Panc1 (cell line): ENCODE measurements at places on chromosomes 5 and 9.
A peak's percentile ranks its signal among the peaks of the same experiment; 100 is the strongest.

DNA sequence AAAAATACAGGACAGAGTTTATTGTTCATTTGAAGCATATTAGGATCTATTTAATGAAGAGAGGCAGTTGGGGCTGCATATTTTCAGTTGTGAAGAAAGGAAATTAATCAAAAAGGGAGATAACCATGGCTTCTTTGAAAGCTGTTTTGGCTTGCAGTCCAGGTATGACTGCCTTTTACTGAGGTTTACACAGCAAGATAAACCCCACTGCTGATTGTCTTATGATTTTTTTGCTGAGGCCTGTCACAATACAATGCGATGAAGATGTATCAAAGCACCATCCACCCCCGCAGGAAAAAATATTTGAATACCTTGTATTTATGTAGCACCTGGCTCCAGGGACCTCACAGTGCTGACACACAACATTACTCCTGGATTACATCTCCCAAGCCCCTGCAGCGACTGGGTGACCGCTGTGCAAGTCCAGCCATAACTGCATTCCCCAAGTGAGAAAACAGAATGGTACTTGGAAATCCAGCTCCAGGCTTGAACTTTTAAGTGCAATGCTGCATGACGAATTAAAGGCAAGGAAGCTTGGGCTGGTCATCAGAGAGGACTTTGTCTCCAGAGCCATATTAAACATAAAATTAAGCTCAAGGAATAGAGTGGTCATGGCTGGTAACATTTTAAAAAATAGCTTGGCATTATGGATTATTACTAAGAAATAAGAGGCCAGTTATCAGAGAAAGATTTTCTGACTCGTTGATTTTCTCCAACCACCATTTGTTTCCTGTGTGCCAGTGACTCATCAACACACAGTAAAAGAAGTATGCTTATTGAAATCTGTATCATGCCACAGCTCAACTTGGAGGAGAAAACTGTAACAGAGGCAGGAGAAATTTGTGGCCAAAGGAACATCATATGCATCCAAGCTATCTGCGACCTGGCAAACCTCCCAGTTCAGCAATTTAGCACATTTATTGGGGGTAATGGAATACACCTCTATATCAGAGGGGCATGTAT, 374.2 kb downstream of the MAN2A1 start:
- no peak for DNase-seq

GRCh38 chr5:176876506-176877431, 22.4 kb downstream of the HK3 start:
- DNase-seq: no peak

- DNase-seq: peak; percentile 32
These were observed 12.0 kb downstream of the GPSM1 start for GRCh38 chr9:136339173-136339957.

DNA sequence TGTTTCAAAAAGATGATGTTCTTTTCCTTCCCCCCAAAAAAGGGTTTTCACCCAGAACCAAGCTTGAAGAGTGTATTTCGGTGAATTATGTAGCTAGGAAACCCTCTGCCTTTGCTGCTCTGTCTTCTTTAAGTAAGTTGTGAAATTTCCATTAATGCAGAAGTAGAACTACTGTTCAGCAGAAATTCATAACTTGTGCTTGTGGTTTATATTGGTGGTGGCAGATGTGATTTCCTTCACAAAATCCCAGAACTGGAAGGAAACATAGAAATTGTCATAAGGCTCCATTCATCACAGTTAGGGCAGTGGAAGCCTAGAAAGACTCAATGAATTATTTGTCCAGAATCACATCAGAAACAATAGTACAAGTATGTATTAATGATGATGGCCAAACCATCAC, 42.1 kb upstream of the DAB2 start:
- no peak for DNase-seq

DNA sequence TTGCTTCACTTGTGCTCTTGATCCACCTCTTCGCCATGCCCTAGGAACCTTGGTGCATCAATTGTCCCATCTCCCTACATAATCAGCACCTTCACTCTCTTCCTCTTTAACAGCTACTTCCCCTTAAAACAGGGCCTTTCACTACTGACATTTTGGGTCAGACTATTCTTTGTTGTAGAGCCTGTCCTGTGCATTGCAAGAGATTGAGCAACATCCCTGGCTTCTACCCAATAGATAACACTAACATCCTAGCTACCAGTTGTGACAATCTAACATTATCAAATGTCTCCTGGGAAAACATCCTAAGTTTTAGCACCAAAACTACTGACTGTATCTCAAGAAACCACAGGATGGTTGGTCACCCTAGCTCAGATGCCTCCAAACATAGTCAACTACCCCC, 854.3 kb upstream of the DMAC1 start:
- DNase-seq: no peak

- DNase-seq: no peak
These were observed 49.6 kb upstream of the CTXN3 start for GRCh38 chr5:127599320-127599719.

DNA sequence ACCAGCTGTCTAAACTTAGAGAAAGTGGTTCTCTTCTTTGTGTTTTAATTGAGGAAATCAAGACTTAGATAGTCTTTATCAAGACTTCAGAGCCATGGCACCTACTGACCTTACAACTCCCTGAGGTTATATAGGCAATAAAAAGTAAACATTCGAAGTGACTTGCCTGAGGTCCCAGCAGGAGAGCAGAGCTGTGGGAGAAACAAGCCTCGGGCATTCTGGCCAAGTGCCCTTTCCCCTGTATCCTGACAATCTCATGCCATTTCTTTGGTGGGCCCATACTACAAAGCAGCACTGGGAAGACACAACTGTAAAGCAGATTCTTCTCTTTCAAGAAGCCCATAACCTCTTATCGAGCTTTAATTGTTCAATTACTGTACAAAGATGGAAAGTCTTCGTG, 23.1 kb downstream of the FREM1 start:
- no peak for DNase-seq

DNA sequence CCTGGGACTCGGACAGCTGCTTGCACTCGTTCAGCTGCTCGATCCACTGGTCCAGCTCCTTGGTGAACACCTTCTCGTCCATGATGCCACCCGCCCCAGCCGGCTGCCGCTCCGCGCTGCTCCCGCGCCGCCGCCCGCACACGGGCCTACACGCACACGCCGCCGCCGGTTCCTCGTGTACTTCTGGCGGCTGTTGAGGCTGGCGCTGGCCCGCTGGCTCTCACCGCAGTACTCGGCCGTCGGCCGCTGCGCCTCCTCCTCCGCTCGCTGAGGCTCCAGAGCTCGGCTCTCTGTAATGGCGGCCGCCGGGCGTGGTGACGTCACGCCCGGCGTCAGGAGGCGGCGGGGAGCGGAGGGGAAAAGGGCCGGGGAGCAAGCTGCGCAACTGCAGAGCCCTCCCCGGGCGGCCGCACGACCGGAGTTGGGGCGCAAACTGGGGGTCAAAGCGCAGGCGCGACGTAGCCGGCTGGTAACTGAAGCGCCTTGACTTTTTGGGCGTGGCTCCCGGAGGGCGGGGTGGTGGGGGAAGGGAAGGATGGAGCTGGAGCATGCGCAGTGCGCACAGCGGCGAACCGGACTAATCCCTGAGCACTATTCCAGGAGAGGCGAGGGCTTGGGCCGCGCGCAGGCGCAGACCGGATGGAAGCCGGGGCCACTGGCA, at the start of gene PPP2CA:
TSS of gene PPP2CA (minus strand) at position 294 of the 661 bp plus-strand sequence. CDS start at position 82, 212 bp downstream.
- DNase-seq: peak; percentile 99

GRCh38 chr5:138824924-138825863, 49.9 kb downstream of the LRRTM2 start:
- no peak for DNase-seq

DNA sequence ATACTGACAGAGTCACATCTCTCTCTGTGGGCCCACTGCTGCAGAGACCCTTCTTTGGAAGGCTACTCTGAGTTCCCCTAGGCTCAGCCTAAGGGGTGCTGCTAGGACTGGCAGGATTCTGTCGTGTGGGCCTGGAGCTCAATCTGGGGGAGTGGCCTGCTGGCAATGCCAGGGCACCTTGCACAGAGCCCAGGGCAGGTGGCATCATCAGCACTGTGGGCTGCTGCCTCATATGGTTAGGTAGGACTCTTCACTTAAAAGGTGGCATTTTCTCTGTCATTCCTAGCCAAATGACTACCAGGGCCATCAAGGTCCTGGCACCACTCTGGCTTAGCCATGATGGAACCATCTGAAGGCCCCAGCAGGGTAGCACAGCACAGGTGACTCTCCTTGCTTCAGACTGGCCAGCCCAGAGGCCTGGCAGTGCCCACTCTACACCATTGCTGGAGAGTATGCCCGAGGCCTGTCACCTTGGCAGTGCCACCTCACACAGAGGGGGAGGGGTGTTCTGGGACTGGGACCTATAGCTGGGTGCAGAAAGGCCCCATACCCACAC, 21.9 kb downstream of the PITX1 start:
- no peak for DNase-seq

- no peak for DNase-seq
These were observed 117.8 kb downstream of the MAST4 start for GRCh38 chr5:66713998-66714397.

DNA sequence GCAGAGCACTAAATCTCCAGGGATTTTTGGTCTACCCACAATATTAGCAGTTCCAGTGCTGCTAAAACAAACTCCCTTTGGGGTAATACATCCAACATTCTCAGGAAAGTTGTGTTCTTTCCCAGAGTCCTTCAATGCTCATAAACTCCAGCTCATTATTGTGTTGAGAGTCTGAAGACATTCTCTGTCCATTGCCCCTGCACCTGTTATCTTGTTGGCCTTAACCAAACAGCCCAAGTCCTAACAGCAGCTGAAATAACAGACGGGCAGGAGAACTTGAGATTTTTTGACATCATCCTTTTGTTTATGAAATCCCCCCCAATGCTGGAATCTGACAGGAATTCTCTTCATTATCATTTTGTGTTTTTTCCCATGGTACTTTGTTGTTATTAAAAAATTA, 110.8 kb downstream of the PAPPA start:
- no peak for DNase-seq

DNA sequence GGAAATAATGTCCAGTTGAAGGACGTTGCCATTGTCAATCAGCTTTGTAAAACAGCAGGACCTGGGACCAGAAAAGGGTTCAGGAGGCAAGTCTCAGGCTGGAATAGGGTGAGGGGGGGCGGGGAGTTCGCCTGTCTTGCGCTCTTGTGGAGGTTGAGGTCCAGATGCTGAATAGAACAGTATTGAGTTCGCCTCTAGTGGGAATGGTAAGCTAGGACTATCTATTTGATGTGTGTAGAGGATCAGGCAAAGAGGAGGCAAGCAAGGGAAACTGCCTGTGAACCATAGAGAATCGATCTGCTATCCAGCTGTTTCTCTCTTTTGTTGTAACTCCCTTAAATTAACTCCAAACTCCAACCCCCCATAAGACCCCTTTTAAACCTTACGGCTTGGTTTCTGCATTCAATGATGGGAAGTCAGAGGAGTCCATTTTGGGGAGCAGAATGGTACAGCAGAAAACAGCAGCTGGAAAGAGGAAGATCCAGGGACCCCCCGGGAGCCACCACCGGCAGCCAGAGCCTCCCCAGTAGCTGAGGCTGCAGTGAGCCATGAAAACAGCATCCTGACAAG, 133.7 kb downstream of the SLC28A3 start:
- DNase-seq: no peak

GRCh38 chr9:78963911-78964310, 607.9 kb upstream of the TLE4 start:
- no peak for DNase-seq
